Activated CD8-positive, alpha-beta memory T cell treated with anti-CD3 and anti-CD28 coated beads, Interleukin-2, amount 50 U/mL, for 4 hours (primary cell): ENCODE measurements at places on chromosomes 3 and 15.
A peak's percentile ranks its signal among the peaks of the same experiment; 100 is the strongest.

DNA sequence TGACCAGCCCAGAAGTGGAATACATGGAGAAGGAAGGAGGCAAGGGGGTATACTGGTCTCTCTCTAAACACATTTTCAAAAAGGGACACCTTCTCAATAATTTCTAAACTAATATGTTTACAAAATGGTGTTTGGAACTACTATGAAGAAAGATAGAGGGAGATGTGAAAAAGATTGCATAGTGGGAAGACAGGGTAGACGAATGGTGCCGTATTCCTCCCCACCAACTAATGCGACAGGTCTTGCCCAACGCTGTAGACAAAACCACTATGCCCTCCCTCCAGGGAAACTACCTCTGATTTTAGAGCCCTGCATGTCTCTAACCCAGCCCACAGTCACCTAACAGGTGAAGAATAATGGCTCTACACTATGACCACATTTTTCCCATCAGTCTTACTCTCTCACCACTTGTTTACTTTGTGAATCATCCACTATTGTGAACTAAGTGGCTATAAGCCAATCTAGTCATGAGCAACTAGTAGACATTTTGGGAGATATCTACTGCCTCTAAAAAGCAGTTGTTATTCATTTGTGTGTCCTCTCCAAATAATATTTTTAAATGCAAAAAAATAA, 108.2 kb upstream of the UBE2E2 start:
- DNase-seq, result no peak

- DNase-seq, result no peak
Observed at GRCh38 chr3:64491843-64492242, 196.0 kb downstream of the ADAMTS9 start.

GRCh38 chr3:52456169-52456799, 880 bp downstream of the NISCH start:
- DNase-seq, result no peak

- DNase-seq, result peak; percentile 20
Observed at GRCh38 chr15:43105077-43105736, 631 bp downstream of the UBR1 start.

GRCh38 chr15:72377331-72377730, 1.5 kb upstream of the HEXA start:
- no peak for DNase-seq

DNA sequence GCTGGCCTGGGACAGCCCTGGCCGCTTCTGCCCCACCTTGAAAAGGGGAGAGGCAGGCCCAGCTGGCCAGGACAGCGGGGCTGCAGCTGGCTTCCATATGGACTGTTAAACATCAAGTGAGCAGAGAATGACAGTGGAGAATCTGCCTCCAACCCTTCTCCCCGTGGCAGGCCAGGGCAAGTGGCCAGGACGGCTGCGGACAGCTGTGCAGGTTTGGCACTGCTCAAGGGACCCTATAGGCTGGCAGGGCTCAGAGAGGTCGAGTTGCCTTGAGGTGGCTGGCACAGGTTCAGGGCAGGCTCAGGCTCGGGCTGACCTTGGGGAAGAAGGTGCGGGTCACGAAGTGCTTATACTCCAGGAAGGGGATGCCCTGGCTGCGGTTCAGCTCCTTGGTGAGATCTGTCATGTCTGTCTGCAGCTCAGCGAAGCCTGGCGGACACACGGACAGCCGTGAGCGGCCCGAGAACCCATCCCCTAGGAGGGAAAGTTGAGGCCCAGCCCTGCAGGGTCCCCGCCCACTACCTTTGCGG, 24.3 kb downstream of the H1-8 start:
- DNase-seq, result no peak

DNA sequence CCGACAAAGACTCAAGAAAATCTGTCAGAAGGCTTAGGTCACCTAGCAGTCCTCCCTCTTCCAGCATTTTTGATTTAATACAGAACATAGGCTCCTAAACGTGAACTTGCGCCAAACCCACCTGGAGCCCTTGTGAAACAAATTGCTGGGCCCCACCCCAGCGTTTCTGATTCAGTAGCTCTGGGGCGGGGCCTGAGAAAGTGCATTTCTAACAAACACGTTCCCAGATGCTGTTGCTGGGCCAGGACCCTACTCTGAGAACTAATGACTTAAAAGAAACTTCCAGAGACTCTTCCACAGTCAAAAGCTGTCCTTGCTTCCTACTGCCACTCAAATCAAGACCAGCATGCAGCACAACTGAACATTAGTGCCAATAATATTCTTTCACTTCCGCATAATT, 198.1 kb downstream of the PDZRN3 start:
- DNase-seq, result no peak

DNA sequence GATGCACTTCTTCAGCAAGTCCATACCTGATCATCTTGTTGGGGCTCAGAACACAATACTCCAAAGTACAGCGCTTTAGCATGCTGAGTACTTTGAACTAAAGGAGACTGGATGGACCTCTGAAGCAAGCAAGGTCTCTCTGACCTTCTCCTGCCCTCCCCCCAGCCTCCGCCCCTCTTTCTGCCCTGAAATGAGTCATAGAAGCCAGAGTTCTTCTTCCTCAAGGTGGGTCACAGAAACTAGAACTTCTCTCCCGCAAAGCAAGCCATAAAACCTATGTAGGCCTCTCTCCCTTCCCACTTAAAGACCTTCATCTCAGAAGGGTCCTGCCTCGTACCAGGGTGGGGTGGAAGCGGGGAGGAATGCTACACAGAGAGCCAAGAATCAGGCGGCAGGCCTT, 230.5 kb upstream of the PROK2 start:
- no peak for DNase-seq

DNA sequence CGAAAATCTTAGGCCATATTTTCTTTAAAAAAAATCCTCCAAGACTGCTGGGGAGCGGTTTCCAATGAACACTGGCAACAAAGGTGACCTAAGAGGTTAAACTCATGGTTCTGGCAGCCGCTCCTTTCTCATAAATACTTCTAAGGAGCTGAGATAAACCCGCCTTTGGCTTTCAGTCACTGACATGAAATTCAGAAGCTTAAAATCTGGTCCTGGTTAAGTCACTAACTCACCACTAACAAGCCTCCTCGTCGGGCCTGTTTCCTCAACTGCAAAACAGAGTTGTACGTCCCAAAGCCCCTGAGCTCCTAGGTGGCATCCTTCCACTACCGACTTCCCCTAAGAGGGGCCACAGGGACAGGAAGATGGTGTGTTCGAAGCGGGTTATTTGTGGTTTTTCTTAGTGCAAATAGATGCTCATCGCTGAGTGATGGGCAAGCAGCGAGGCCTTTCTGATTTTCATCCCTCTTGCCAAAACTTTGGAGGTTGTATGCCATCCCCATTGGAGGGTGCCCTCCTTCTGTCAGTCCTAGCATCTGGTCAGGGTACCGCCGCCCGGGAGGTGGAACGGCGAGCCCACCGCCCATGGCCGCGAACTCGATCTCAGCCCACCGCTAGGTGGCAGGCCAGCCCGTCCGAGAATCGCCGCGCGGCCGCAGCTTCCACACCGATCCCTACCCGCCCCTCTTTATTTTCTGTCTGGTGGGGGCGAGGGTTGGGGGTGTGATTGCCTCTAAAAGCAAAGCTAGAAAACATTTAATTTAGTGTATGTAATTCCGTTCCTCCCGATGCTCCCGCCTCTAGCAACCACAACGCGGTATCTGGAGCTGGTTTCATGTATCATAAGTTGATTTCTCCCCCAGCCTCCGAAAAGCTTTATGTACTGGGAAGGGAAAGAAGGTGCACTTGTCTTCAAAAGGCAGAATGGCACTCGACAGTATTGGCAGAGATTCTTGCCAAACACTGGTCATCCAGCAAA, 4.6 kb downstream of the BCL6 start:
- DNase-seq, result peak; percentile 74

GRCh38 chr3:72890166-72890925, 2.5 kb downstream of the GXYLT2 start:
- no peak for DNase-seq

- no peak for DNase-seq
Observed at GRCh38 chr3:160869825-160870224, 113.8 kb downstream of the PPM1L start.
